ENCODE measurements at places on chromosomes 12 and 14.

DNA sequence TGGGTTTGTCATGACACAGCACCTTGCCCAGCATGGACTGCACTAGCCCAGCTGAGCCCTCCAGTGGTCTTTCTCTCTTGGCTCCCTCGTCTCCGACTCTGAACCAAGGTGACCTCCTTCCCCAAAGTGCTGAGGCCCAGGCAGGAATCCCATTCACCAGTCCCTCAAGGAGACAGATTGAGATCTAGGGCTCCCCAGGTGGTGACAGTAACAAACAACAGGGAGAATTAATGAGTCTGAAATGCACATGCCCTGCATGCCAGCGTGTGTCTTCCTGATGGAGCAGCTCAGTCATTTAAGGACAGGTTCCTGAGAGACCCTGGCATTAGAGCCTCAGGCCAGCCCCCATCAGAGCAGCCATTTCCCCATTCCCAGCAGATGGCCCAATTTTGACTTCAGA lies 51.4 kb upstream of the OAS1 start:
- no peak for DNase-seq

DNA sequence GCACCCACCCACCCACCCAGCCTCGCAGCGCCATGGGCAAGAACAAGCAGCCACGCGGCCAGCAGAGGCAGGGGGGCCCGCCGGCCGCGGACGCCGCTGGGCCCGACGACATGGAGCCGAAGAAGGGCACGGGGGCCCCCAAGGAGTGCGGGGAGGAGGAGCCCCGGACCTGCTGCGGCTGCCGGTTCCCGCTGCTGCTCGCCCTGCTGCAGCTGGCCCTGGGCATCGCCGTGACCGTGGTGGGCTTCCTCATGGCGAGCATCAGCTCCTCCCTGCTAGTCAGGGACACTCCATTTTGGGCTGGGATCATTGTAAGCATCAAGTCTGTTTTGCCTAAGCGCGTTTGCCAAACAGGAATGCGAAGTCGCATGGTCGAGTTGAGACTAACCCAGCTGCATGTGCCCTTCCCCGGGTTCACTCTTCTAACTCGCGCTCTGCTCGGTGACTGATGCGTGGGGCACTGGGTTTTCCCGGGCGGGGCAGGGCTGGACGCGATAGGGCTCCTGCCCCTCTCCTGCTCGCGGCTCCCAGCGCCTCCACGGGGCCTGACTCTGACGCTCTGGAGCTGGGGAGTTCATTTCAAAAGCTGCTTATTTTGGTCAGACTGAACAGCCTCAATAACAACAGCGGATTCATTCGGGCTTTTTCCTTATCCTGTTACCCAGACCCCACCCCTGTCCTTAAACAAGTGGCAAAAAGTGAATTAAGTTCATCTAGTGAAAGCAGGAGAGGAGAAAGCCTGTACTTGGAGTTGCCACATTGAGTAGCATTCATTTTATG lies 458 bp downstream of the SSPN start:
- no peak for DNase-seq

GRCh38 chr14:75570797-75571196 lies 7.6 kb upstream of the FLVCR2 start:
- no peak for DNase-seq

GRCh38 chr12:86139671-86140070 lies 116.5 kb downstream of the MGAT4C start:
- no peak for DNase-seq

- no peak for DNase-seq
These were observed 13.1 kb downstream of the ARMH4 start for GRCh38 chr14:58138714-58139482.

GRCh38 chr12:102871014-102871413 lies 46.0 kb downstream of the PAH start:
- DNase-seq = no peak

GRCh38 chr12:11840366-11840765 lies 190.9 kb downstream of the ETV6 start:
- DNase-seq = no peak

All from CD4-positive, alpha-beta T cell treated with Interferon alpha-2 for 1 hour (primary cell).